ENCODE measurements at places on chromosomes 5 and 9.
A peak's percentile ranks its signal among the peaks of the same experiment; 100 is the strongest.

DNA sequence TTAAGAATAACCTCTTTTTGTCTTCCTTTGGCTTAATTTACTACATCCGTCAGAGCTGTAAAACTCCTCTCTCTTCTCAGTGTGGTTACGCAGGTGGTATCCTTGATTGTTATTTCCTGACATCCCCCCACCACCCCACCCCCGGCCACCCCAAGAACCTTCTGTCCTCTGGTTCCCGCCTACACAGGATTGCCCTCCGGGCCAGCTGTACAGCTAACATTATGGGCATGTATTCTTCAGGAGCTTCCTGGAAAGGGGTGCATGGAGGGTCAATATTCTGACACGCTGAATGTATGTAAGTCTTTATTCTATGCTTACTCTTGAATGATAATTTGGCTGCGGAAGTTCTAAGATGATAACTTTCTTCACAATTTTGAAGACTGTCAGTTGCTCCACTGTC lies 13.0 kb upstream of the ANP32B start:
- no peak for ATAC-seq

- ATAC-seq: no peak
These were observed 5.8 kb downstream of the FAM219A start for GRCh38 chr9:34452568-34452967.

GRCh38 chr5:102858808-102859207 lies 103.7 kb downstream of the PAM start:
- no peak for ATAC-seq

- peak; percentile 30 for ATAC-seq
These were observed 21.3 kb upstream of the NDST1 start for GRCh38 chr5:150486402-150487198.

- no peak for ATAC-seq
These were observed 161.8 kb downstream of the ICE1 start for GRCh38 chr5:5584236-5584745.

DNA sequence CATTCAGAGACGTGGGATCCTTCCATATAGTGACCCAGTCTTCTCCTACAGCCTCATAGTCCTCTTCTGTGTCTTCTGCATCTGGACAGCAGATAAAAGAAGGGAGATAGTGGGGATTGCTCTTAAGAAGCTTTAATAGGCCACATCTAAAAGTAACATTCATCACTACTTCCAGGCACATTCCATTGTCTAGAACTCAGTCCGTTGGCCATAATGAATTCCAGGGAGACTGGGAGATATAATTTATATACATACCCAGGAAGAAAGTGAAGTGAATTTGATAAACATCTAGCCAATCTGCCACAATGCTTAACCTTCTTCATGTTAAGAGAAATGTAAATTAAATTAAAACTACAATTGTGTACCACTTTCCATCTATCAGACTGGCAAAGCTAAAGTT lies 22.5 kb upstream of the GLIPR2 start:
- no peak for ATAC-seq

GRCh38 chr5:17156463-17156862 lies 61.0 kb upstream of the BASP1 start:
- no peak for ATAC-seq

- no peak for ATAC-seq
These were observed 1920.3 kb upstream of the WWC1 start for GRCh38 chr5:166370928-166371690.

DNA sequence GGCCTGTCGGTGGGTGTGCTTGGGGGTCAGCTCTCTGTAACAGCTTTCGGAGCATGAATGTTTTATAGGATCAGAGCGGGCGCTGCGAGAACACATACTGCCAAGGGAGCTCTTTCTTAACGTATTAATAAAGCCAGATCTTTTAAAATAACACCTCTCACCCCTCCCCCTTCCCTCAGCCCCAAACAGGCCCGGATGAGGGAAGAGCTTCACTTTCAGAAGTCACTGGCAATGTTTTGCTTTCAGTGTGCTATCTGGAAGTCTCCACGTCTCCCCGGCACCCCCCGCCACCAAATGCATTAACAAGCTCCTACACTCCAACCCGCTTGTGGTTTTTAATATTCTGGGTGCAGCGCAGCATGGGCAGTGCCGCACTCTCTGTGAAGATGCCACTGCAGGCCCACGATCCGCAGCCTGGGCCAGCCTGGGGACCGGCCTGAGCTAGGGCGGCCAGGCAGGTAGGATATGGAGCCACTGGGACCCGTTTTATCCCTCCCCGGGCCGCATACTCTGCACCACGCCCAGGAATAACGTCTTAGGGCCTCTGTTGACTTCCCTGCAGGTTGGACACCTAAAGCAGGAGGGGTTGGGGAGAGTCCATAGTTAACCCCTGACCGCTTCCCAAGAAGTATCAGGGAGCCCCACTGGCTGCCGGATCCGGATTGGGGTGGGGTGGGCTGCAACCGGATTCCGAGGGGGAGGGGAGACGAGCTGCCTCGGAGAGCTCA lies 12.6 kb downstream of the NR2F1 start:
- ATAC-seq: no peak
